ENCODE measurements at places on chromosomes 7 and 10. TPM values are rescaled to one million over a fixed set of nuclear protein-coding genes. Genes with fewer than 3 reads are reported as not detected.

The TSPAN12 gene
- total RNA-seq = 6.0 TPM

The MICU1 gene
- total RNA-seq = 33.5 TPM

The OGDH gene
- 102 TPM for total RNA-seq

The NUDT13 gene
- total RNA-seq = 3.3 TPM

The CASD1 gene
- 117 TPM for total RNA-seq

The NUTM2A gene
- total RNA-seq = 1.3 TPM

The OR6V1 gene
- not detected for total RNA-seq

The IDI2 gene
- total RNA-seq = not detected

The SERPINE1 gene
- total RNA-seq = not detected

The CABCOCO1 gene
- total RNA-seq = not detected

The CPA2 gene
- not detected for total RNA-seq

The SPDYE5 gene
- total RNA-seq = not detected

The PODXL gene
- total RNA-seq = 12.3 TPM

The KLHDC10 gene
- total RNA-seq = 29.8 TPM

The SOSTDC1 gene
- not detected for total RNA-seq

The MAD1L1 gene
- 57.6 TPM for total RNA-seq

The TUBB8 gene
- 1.1 TPM for total RNA-seq

The GGCT gene
- 25.0 TPM for total RNA-seq

The SFTPD gene
- total RNA-seq = 0.51 TPM

The C7orf33 gene
- not detected for total RNA-seq

The DPYSL4 gene
- total RNA-seq = 402 TPM

The FAM25A gene
- not detected for total RNA-seq

The RADIL gene
- 31.3 TPM for total RNA-seq

The OR2F1 gene
- not detected for total RNA-seq

The SPDYE6 gene
- not detected for total RNA-seq

The DGKB gene
- 57.8 TPM for total RNA-seq

The CYP3A7 gene
- not detected for total RNA-seq

The GNG11 gene
- total RNA-seq = 0.56 TPM

The LYZL2 gene
- total RNA-seq = not detected

The OR2A5 gene
- total RNA-seq = not detected

The FGL2 gene
- total RNA-seq = not detected

The ATP6V1F gene
- 133 TPM for total RNA-seq

The AGMO gene
- 1.2 TPM for total RNA-seq

The OPN4 gene
- not detected for total RNA-seq

The LRRN3 gene
- 6.3 TPM for total RNA-seq

The SPDYE2 gene
- not detected for total RNA-seq

The KCP gene
- 2.2 TPM for total RNA-seq

The CCDC146 gene
- 3.7 TPM for total RNA-seq

The CAMK2B gene
- total RNA-seq = 55.1 TPM

The HOGA1 gene
- not detected for total RNA-seq

The MYL7 gene
- 7.6 TPM for total RNA-seq

The LIPF gene
- not detected for total RNA-seq

The AS3MT gene
- total RNA-seq = 8.3 TPM

The TRIM56 gene
- 0.61 TPM for total RNA-seq

The MRLN gene
- not detected for total RNA-seq

The CLEC2L gene
- total RNA-seq = 3.1 TPM

The BEND7 gene
- total RNA-seq = 3.1 TPM

The PTPN20 gene
- not detected for total RNA-seq

The FOXI2 gene
- total RNA-seq = 0.17 TPM

The LRRTM3 gene
- total RNA-seq = not detected

The SEMA3C gene
- total RNA-seq = 91.3 TPM
